Effector memory CD4-positive, alpha-beta T cell (primary cell): ENCODE measurements at places on chromosomes 7 and 10.

GRCh38 chr10:129678186-129678585, 211.1 kb downstream of the MGMT start:
- no peak for DNase-seq

DNA sequence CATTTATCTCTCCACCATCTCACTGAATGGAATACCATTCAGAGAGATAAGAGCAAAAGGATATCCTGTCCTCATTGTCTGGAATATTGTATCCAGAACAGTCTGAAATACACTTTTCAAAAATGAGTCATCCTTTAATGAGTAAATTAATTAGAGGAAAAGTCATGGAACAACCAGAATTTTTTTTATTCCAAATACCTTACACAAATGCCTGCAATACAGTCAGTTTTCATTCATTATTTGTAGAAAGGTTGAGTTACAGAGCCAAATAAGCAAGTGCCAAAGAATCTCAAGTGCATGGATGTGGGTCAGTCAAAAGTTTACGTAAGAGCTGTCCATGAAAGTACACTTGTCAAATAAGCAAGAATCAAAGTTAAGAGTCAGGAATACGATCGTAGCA, 482.6 kb downstream of the IPMK start:
- DNase-seq = no peak

DNA sequence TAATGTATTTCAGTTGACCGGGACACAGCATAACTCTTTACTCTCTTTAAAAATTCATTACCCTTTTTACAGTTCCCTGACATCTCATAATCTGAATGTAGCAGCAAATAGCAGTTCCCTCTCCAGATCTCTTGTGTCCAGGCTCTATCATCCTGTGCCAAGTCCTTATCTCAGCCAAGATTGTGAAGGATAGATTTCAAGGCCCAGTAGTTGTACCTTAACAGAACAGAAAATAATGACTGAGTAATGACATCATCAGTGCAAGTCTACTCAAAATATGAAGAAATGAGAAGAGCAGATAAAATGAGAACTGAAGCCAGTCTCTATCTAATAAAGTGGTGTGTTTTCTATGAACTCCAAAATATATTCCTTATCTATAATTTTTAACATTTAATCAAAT, 92.6 kb downstream of the TFEC start:
- no peak for DNase-seq

DNA sequence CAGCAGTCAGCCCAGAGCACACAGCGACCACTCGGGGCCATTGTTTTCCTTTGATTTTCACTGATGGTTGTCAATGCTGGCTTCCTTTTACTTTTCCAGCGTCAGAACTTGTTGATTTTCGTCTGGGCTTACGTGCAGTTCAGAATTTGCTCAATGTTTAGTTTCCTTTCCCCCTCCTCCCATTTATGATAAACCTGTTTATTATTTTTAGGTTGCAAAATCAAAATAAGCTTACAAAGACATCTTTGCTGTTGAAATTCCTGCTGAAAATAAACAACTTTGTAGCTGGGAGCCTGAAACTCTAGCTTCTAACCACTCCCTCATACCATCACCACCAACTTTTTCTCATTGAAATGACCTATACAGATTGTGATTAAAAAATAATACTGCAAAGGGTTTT, 83.1 kb upstream of the LYZL1 start:
- no peak for DNase-seq
